ENCODE measurements at places on chromosomes 6 and 20.

DNA sequence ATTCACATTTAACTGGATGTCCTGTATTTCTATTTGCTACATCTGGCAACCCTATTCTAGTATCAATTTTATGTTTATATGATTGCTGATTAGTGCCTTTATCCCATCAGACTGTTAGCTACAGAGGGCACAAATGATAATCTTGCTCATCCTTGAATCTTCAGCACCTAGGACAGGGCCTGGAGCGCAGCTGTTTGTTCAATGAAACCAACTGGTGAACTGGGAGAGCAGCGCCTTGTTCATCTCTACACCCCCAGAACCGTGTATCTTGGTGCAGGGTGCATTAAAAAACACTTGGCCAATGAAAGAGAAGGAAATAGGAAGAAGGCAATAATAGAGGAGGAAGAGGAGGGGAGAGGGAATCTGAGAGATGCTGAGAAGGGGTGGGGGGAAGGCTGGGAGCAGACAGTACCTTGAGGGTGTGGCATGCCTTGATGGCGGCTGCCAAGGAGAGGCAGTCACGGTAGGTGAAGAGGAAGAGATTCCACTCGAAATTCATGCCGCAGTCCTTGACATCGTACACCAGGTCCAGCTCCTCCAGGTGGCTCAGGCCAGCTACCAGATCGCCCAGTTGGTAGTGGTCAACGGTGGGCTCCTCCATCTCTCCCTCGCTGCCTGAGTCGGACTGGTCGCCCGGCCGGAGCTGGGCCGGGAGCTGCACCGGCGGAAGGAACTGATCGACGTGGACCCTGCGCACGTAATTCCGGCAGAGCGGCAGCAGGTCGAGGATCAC, 15.5 kb downstream of the TMEM151B start:
- DNase-seq, result no peak

- DNase-seq, result no peak
These were observed 2.0 kb downstream of the MSH5 start for GRCh38 chr6:31741815-31742214.

GRCh38 chr6:142236691-142237090, 65.1 kb upstream of the ADGRG6 start:
- no peak for DNase-seq

- DNase-seq, result no peak
These were observed 16.5 kb upstream of the SNX3 start for GRCh38 chr6:108277295-108277694.

DNA sequence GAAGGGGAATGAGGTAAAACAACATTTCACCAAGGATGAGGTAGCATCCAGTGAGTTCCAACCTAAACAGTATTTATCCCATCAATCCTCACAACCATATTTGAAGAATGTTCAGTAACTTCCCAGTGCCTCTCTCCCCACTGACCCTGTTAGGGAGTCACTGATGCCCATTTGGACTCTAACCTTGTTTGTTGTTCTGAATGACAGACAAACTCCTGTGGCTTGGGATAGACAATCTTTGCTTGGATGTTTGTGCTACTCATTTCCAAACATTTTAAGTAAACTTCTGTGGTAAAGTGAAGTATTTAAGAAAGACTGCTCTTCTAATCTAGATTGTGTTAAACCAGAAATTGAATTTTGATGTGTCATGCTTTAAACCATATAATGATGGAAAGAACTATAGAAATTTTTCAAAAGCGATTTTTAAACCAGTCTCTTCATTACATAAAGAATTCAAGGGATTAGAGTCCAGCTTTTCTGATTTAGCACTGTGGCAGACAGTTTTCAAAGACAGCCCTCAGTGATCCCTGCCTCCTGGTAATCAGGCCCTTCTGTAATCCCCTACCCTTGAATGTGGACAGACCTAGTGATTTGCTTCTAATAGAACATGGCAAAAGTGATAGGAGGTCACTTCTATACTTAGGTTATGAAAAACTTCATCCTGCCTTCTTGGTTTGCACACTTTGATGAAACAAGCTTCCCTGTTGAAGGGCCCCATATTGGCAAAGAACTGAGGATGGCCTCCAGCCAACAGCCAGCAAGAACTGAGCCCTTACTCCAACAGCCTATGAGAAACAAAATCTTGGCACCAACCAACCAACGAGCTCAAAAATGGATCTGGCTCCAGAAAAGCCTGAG, 191.6 kb downstream of the DST start:
- no peak for DNase-seq

All from neuronal stem cell (in vitro differentiated cells).